ENCODE measurements at places on chromosomes 7 and 10. TPM values are rescaled to one million over a fixed set of nuclear protein-coding genes. Genes with fewer than 3 reads are reported as not detected.

The URGCP gene
- total RNA-seq = 40.5 TPM

The C10orf62 gene
- not detected for total RNA-seq

The DGKB gene
- total RNA-seq = not detected

The LIPK gene
- total RNA-seq = not detected

The CCZ1 gene
- 64.8 TPM for total RNA-seq

The CYP17A1 gene
- not detected for total RNA-seq

The ZNF804B gene
- not detected for total RNA-seq

The VWDE gene
- total RNA-seq = 14.2 TPM

The OR2A42 gene
- total RNA-seq = not detected

The PROSER2 gene
- 65.7 TPM for total RNA-seq

The XRCC2 gene
- 7.6 TPM for total RNA-seq

The THSD7A gene
- not detected for total RNA-seq

The PGAM2 gene
- total RNA-seq = not detected

The NUTM2A gene
- 1.3 TPM for total RNA-seq

The ODAD2 gene
- 1.5 TPM for total RNA-seq

The DNAH11 gene
- total RNA-seq = 0.17 TPM

Data from mammary epithelial cell (primary cell).